Activated T-helper 1 cell treated with anti-CD3 and anti-CD28 coated beads, Interleukin-12 subunit alpha, Interleukin-12 subunit beta, Interleukin-2, Interleukin-4 antibody, amounts not matched to agents 30 ng/mL and 10 ng/mL and 1 ng/mL, durations not matched to agents 14 hours and 24 hours and 36 hours (primary cell): ENCODE measurements at places on chromosomes 1 and 21. TPM values are rescaled to one million over a fixed set of nuclear protein-coding genes. Genes with fewer than 3 reads are reported as not detected.

Gene B3GALT2
- total RNA-seq, result 0.13 TPM in 1 of 2 replicates, not detected in the other

Gene BRINP3
- not detected in 2 replicates for total RNA-seq

Gene TEX38
- 0.18 TPM in 1 of 2 replicates, not detected in the other for total RNA-seq

Gene HFM1
- total RNA-seq, result not detected in 2 replicates

Gene WNT3A
- total RNA-seq, result not detected in 2 replicates

Gene TMPRSS2
- total RNA-seq, result not detected in 2 replicates

Gene IL22RA1
- total RNA-seq, result not detected in 2 replicates

Gene PEAR1
- 0.36 and 0.51 TPM in 2 replicates for total RNA-seq

Gene LAPTM5
- total RNA-seq, result 199 and 214 TPM in 2 replicates

Gene KCNE2
- not detected in 2 replicates for total RNA-seq

Gene TCHHL1
- total RNA-seq, result not detected in 2 replicates

Gene ZMYM4
- 25.1 and 33.0 TPM in 2 replicates for total RNA-seq

Gene CAMSAP2
- 0.83 and 1.3 TPM in 2 replicates for total RNA-seq

Gene SYCP1
- not detected in 2 replicates for total RNA-seq

Gene FAM177B
- total RNA-seq, result 0.49 TPM in 1 of 2 replicates, not detected in the other

Gene RPS27
- 1,226 and 1,349 TPM in 2 replicates for total RNA-seq

Gene ATAD3B
- 106 and 113 TPM in 2 replicates for total RNA-seq

Gene OR6K3
- total RNA-seq, result not detected in 2 replicates

Gene MAP3K21
- total RNA-seq, result 1.8 and 2.1 TPM in 2 replicates

Gene KCNJ10
- total RNA-seq, result not detected in 2 replicates

Gene ADGRL2
- not detected in 2 replicates for total RNA-seq

Gene DARS2
- total RNA-seq, result 41.9 TPM in 2 replicates

Gene GUCA2A
- total RNA-seq, result not detected in 2 replicates

Gene LRRC39
- 0.36 and 1.0 TPM in 2 replicates for total RNA-seq

Gene ZNF436
- 4.6 TPM in 2 replicates for total RNA-seq

Gene CD52
- 394 and 411 TPM in 2 replicates for total RNA-seq

Gene MRPS14
- 29.2 and 29.9 TPM in 2 replicates for total RNA-seq

Gene AADACL4
- total RNA-seq, result not detected in 2 replicates

Gene C1orf116
- total RNA-seq, result not detected in 2 replicates

Gene RUNX3
- 133 and 140 TPM in 2 replicates for total RNA-seq

Gene CD1B
- total RNA-seq, result not detected in 2 replicates

Gene OR2T33
- total RNA-seq, result not detected in 2 replicates

Gene CD244
- total RNA-seq, result 0.13 TPM in 1 of 2 replicates, not detected in the other

Gene CGN
- total RNA-seq, result 0.17 and 0.91 TPM in 2 replicates

Gene AQP10
- total RNA-seq, result not detected in 2 replicates

Gene VPS45
- 25.9 and 30.2 TPM in 2 replicates for total RNA-seq

Gene NES
- not detected in 2 replicates for total RNA-seq

Gene SH3D21
- 7.5 and 8.3 TPM in 2 replicates for total RNA-seq

Gene IL24
- total RNA-seq, result 4.4 and 6.8 TPM in 2 replicates

Gene SHE
- not detected in 2 replicates for total RNA-seq

Gene EFNA4
- total RNA-seq, result 5.7 and 6.8 TPM in 2 replicates

Gene RHOU
- total RNA-seq, result 0.49 and 0.69 TPM in 2 replicates

Gene AZIN2
- 1.1 and 1.4 TPM in 2 replicates for total RNA-seq

Gene FMO5
- 0.17 TPM in 1 of 2 replicates, not detected in the other for total RNA-seq

Gene PRKAA2
- total RNA-seq, result not detected in 2 replicates

Gene OR2L8
- 0.21 TPM in 1 of 2 replicates, not detected in the other for total RNA-seq

Gene ADAMTS1
- 1.7 and 1.8 TPM in 2 replicates for total RNA-seq

Gene SLC22A15
- total RNA-seq, result 0.23 and 0.73 TPM in 2 replicates
